Mesothelial cell of epicardium (in vitro differentiated cells): ENCODE measurements at places on chromosomes 4 and X.

- no peaks in the 10 kb centered on the region for H3K36me3 ChIP-seq
- no peak for DNase-seq
- H3K4me3 ChIP-seq = no peak overlapping the region
- H3K27me3 ChIP-seq = no peaks in the 10 kb centered on the region
- H3K4me1 ChIP-seq = peaks cover 14% of the 10 kb centered on the region
Measured at GRCh38 chr4:67556436-67556835, 2.1 kb upstream of the STAP1 start.

DNA sequence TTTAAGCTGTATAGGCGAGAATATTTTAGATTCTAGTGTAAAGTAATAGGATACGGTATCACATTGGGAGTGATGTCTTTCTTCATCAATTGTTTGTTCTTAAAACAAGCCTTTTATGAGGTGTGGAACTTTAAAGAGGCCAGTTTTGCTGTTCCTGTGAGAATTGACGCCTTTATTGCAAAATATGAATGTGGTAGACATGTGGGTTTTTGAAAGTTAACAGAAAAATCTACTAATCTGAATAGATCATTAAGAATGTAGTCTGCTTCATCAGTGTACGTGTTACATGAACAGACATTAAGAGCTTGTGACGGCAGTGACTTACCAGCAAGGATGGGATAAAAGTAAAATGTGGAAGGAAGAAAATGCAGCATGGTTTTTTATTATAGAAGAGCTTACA, 63.8 kb downstream of the STOX2 start:
- DNase-seq = no peak
- no peaks in the 10 kb centered on the region for H3K27me3 ChIP-seq
- H3K27ac ChIP-seq = peak overlapping the region; percentile 92
- H3K4me3 ChIP-seq = no peak overlapping the region

GRCh38 chr4:86264241-86264640, 95.6 kb downstream of the MAPK10 start:
- no peak for DNase-seq
- H3K4me1 ChIP-seq = peaks cover 11% of the 10 kb centered on the region
- H3K36me3 ChIP-seq = no peaks in the 10 kb centered on the region
- H3K27ac ChIP-seq = no peak overlapping the region
- no peaks in the 10 kb centered on the region for H3K27me3 ChIP-seq

GRCh38 chr4:60683973-60684372, 516.2 kb upstream of the ADGRL3 start:
- no peak for DNase-seq
- no peak overlapping the region for H3K4me3 ChIP-seq
- H3K27me3 ChIP-seq = no peaks in the 10 kb centered on the region
- H3K4me1 ChIP-seq = peaks cover 4% of the 10 kb centered on the region
- H3K36me3 ChIP-seq = no peaks in the 10 kb centered on the region

GRCh38 chr4:102281171-102281839, 64.0 kb downstream of the SLC39A8 start:
- H3K4me1 ChIP-seq = no peaks in the 10 kb centered on the region
- H3K27ac ChIP-seq = no peak overlapping the region
- H3K27me3 ChIP-seq = no peaks in the 10 kb centered on the region

DNA sequence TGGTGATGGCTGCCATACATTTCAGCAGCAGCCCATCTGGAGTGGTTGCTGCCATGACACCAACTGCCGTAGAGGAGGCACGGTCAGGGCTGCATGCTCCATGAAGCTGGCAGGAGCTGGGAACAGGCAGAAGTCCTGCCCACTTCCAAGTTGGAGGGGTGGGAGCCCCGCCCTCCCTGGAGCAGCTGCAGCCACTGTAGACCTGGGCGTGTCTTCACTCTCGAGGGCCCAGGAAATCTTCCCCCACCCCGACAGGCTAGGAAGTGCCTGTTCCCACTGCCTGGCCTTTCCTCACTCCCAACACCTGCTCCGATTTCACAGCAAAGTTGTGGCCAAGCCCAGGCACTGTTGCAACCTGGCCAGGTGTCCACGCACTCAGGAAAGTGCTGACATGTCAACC, 42.3 kb downstream of the NALF2 start:
- peaks cover 5% of the 10 kb centered on the region for H3K4me1 ChIP-seq
- H3K4me3 ChIP-seq = no peak overlapping the region
- H3K27ac ChIP-seq = no peak overlapping the region
- H3K36me3 ChIP-seq = no peaks in the 10 kb centered on the region

DNA sequence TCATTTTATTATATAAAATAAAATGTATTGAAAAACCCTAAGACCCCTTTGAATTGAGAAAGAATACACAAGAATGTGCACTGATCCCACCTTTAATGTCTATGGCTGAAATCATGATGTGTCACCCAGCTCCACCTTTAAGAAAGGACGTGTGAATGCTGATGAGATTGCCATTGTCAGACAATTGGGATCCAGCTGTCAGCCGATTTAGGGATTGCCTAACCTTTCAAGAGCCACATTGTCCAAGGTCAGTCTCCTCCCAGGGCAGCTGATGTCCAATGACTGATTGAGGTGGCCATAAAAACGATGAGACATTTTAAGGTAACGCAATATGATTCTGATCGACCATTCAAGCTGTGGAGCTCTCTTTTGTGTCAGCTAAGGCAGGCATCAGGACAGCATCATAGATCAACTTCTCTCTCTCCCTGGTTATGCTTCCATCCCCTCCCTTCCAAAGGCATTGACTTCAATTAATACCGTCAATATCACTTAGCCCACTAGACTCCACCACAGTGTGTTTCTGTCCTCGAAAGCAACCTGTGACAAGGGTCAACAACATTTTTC, 1676.4 kb downstream of the PCDH7 start:
- DNase-seq = no peak
- no peak overlapping the region for H3K4me3 ChIP-seq

DNA sequence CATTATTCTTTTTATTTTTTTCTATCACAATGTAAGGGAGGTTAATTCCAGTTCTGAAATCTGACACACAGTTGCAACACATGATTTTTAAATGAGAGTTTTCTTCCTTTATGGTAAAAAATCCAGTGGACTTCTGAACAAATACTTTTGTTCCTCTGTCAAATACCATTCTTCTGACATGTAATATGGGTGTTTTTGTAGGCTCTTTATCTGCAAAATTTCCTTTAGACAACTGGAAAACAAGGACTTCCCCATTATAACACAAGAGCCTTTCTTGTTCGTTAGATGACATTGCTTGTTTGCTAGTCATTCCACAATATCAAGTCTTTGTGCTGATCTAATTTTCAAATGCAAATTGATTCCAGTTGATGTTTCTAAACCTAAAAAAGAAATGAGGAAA, 7.7 kb downstream of the FANCB start:
- DNase-seq = no peak
- peaks cover 18% of the 10 kb centered on the region for H3K36me3 ChIP-seq
- peaks cover 7% of the 10 kb centered on the region for H3K4me1 ChIP-seq
- peak overlapping the region; percentile 57 for H3K27ac ChIP-seq
- no peak overlapping the region for H3K4me3 ChIP-seq
- H3K27me3 ChIP-seq = no peaks in the 10 kb centered on the region

DNA sequence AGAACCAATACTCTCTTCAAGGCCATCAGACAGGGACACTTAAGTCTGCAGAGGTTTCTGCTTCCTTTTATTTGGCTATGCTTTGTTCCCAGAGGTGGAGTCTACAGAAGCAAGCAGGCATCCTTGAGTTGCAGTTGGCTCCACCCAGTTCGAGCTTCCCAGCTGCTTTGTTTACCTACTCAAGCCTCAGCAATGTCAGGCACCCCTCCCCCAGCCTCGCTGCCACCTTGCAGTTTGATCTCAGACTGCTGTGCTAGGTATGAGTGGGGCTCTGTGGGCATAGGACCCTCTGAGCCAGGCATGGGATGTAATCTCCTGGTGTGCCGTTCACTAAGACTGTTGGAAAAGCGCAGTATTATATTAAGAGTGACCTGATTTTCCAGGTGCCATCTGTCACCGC, 12.6 kb upstream of the UGT2B15 start:
- DNase-seq = no peak
- H3K4me1 ChIP-seq = no peaks in the 10 kb centered on the region
- H3K4me3 ChIP-seq = no peak overlapping the region
- H3K27ac ChIP-seq = no peak overlapping the region
- no peaks in the 10 kb centered on the region for H3K36me3 ChIP-seq
- H3K27me3 ChIP-seq = no peaks in the 10 kb centered on the region

- no peak for DNase-seq
- no peak overlapping the region for H3K27ac ChIP-seq
- no peaks in the 10 kb centered on the region for H3K36me3 ChIP-seq
- no peaks in the 10 kb centered on the region for H3K27me3 ChIP-seq
- peaks cover 31% of the 10 kb centered on the region for H3K4me1 ChIP-seq
Measured at GRCh38 chr4:94933799-94934198, 176.0 kb downstream of the BMPR1B start.

DNA sequence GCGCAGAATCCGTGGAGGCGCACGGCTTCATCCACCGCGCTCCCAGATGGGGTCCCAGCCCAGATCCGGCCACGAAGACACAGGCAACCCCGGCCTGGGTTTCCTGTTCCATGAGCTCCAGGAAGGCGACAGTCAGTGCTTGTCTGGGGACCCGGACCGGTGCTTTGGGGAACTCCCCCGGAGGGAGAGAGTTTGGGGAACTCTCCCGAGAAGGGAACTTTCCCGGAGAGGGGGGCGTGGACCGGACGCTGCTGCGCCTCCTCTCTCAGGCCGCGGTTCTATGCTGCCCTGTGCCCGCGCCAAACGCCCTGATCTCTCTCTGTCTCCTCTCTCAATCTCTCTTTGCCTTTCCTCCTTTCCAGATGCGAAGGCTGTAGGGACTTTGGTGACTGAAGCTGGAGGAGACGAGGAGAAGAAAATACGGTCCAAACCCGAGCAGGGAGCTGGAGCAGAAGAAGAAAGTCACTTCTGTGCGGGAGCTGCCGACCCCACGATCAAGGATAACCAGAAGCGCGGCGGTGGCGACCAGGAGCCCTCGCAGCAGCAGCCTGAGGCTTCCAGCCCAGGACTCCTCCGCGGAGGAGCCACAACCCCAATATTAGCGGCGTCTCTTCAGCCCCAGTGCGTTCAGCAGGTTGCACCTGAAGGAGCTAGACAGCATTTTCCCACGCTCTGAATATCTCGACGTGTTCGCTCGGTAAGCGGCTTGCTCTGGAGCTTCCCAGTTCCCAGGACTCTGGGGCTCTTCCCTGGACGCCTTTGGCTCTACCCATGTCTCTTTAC, 47.6 kb upstream of the NKAP start:
- H3K36me3 ChIP-seq = no peaks in the 10 kb centered on the region
- DNase-seq = no peak
- H3K4me3 ChIP-seq = peak overlapping the region; percentile 72
- H3K4me1 ChIP-seq = peaks cover 11% of the 10 kb centered on the region
- peaks cover 74% of the 10 kb centered on the region for H3K27me3 ChIP-seq
- H3K27ac ChIP-seq = no peak overlapping the region

DNA sequence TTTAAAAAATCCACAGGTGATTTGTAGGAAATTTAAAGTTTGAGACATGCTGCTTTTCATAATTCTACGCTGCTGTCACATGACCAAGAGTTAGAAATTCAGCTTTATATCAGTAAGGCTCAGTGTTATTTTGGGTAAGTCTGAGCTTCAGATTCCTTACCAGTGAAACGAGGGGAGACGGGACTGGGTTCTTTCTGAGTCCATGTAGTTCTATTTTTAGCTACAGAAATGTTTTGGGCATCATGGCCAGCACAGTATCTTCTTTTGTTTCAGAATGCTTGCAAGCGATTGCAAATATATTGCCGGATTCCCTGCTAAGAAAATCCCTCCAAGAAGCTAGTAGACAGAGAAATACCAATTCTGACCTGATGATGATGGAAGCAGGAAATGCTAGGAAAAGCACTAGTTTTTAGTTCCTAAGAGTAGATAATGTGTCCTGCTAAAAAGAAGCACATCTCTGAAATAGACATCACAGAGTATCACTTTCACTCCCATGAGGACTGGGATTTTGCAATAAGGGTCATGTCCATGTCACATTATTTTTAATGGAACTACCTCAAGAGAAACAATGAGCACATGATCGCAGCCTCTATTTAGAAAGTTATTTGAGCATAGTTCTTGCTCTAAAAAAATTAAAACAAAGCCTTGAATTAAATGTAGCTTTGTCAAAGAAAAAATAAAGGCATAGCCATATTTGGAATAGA, 10.9 kb downstream of the ATP1B4 start:
- no peaks in the 10 kb centered on the region for H3K36me3 ChIP-seq
- peaks cover 11% of the 10 kb centered on the region for H3K27me3 ChIP-seq
- DNase-seq = no peak
- no peak overlapping the region for H3K27ac ChIP-seq

- no peak overlapping the region for H3K27ac ChIP-seq
- no peak for DNase-seq
- H3K36me3 ChIP-seq = peaks cover 62% of the 10 kb centered on the region
- H3K4me1 ChIP-seq = no peaks in the 10 kb centered on the region
- H3K27me3 ChIP-seq = no peaks in the 10 kb centered on the region
Measured at GRCh38 chrX:131778269-131779218, 234.7 kb downstream of the OR13H1 start.

DNA sequence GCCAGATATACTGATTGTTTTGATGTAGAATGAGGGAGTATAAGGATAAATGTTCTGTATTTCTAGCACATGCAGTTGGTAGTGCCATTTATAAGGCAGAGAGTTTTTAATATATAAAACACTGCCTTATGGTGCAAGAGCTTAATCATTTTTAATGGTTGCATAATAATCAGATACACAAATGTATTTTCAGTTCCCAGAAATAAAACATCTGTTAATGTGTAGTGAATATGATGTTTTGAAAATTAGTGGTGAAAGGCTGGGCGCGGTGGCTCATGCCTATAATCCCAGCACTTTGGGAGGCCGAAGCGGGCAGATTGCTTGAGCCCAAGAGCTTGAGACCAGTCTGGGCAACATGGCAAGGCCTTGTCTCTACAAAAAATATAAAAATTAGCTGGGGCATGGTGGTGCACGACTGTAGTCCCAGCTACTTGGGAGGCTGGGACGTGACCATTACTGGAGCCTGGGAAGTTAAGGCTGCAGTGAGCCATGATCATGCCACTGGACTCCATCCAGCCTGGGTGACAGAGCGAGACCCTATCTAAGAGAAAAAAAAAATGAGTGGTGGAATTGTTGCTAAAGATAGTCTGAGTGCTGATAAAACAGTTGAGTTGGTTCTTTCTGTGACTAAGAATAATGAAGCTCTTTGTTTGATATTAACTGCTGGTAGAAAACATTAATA, 29.3 kb downstream of the CLCN3 start:
- no peaks in the 10 kb centered on the region for H3K4me1 ChIP-seq
- H3K27me3 ChIP-seq = no peaks in the 10 kb centered on the region
- H3K27ac ChIP-seq = no peak overlapping the region
- H3K4me3 ChIP-seq = no peak overlapping the region
- DNase-seq = no peak

DNA sequence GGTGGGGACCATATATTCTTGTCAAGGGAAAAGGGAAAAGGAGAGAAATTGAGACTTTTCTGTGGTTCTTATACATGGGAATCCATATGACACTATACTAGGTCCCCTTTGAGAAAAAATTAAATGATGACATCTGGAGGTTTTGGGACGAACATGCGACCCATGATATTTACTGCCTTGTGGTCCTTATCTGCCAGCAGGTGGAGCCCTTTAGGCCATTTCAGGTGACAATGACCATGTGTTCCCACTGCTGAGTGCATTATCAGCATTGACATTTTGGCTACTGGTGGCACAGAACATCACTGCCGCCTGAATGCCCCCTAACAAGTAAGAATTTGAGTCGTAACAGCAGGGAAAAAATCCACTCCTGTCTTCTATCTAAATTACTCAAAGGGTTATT, 843.4 kb downstream of the FSTL5 start:
- no peak overlapping the region for H3K4me3 ChIP-seq
- H3K36me3 ChIP-seq = no peaks in the 10 kb centered on the region
- no peaks in the 10 kb centered on the region for H3K4me1 ChIP-seq
